GM23248 (cell line): ENCODE measurements at places on chromosomes 3 and 15.

GRCh38 chr15:45919806-45920205 is 285.0 kb downstream of the SQOR start:
- peak; percentile 1 for DNase-seq

- peak; percentile 6 for DNase-seq
These were observed 11.3 kb upstream of the TMEM87A start for GRCh38 chr15:42284551-42284950.

DNA sequence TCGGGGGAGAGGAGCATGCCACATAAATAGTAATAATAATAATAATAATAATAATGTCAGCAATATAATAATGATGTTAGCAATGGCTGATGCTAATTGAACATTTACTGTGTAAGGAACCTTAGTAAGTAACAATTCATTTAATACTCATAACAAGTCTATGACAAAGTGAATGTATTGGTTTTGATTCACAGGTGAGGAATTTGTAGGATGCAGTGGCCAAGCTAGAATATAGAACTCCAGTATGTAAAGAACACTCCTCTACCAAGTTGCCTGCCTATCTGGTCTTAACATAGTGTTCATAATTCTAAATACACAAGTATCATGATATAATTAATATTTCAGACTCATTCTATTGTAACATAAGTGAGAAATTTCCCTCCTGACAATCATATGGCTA is 1016.5 kb downstream of the ROBO1 start:
- DNase-seq, result no peak

DNA sequence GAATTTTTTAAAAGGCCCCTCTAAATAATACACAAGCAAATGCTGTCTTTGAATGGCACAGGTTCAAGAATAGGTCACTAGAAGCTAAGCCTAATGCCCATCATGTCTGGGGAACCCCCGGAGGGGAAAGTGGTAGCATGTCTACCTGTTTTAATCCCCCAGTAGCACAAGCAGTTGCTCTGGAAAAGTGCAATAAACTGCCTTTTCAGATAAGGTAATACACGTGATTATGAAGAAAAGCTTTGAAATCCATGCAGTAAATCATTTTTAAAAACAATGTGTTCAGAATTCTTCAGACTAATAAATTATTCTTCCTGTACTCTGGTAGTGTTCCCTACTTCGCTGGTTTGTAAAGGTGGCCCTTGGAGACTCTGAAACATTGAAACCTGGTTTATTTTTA is 922.2 kb downstream of the ROBO1 start:
- no peak for DNase-seq

- DNase-seq, result peak; percentile 40
These were observed 47.2 kb upstream of the SMAD6 start for GRCh38 chr15:66654739-66655375.

- DNase-seq, result peak; percentile 95
These were observed 443 bp upstream of the NR2F2 start for GRCh38 chr15:96330064-96330449.

GRCh38 chr3:195574497-195575304 is 9.0 kb downstream of the APOD start:
- no peak for DNase-seq

DNA sequence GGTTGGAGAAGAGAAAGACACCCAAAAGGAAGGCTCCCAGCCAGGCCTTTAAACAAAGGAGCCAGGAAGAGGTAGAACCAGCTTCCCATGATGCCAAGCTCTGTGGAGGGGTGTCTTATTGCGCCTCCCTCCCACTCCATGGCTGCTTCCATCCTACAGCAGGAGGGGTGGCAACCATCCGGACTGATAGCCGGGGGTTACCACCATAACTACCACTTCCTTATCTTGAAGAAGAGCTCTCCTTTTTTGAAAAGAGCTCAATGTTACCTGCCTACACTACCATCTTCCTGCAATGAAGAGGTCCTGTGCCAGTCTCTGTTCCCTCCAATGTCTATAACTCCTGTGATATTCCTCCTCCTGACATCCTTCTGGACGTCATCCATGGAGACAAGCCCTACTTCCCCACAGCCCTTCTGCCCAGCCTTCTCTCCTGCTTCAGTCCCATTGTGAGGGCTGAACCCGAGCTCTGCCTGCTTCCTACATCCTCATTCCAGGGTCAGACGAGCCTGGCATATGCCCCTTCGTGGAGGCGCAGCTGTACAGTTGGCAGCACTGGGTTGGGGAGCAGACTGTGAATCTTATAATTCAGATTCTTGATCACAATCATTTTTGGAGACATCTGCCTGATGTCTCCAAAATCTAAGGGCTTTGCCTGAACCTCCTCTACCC is 8.5 kb downstream of the CCDC9B start:
- no peak for DNase-seq

DNA sequence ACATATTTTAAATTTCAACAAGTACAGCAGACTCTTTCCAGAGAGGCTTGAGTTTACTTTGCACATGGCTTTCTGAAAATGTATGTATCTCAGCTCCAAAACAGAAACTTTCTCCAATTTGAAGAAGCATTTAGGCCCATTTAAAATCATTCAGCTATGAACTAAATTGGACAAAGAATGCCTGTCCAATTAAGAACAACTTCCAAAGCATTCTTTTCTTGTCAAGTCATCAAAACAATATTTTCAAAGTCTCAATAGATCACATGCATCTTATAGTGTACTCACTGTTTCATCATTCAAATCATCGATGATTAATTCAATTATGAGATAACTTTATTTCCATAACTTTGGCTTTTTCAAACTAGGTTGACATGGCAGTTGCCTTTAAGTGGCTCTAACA is 95.2 kb downstream of the KBTBD8 start:
- peak; percentile 2 for DNase-seq

DNA sequence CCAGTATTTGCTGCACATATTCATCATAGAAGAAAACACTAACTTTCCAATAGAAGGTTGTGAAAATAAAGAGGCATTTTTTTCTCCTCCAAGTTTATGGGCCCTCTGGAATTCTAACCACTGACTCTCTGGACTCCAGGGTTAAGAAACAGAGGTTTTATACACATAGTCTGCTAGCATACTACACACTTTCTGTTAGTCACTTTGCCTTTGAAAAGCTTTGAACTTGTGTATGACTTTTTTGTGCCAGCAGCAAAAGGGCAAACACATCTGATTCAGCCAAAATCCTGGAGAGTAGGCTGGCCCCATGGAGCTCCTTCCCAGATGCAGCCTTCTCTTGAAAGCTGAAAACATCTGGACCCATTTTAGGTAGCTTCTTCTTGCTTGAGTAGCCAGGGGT is 6.2 kb downstream of the ZIC4 start:
- peak; percentile 59 for DNase-seq

DNA sequence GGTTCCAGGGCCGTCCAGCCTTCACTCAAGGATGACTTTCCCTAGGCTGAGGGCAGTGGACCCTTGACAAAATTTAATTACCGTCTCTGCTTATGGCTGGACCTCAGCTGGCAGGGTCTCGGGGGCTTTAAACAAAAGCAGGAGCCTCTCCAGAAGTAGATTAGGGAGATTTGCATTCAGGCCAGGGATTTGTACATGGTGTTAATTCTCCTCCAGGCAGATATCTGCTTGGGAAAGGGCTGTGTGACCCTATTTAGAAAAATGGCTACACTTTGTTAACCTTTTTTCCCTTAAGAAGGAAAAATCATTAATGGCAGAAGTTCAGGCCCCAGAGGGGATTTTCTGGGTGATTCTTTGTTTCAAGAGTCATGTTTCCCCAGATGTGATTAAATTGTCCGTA is 329.1 kb upstream of the C2CD4B start:
- no peak for DNase-seq
